ENCODE measurements at places on chromosomes 1 and 21.

DNA sequence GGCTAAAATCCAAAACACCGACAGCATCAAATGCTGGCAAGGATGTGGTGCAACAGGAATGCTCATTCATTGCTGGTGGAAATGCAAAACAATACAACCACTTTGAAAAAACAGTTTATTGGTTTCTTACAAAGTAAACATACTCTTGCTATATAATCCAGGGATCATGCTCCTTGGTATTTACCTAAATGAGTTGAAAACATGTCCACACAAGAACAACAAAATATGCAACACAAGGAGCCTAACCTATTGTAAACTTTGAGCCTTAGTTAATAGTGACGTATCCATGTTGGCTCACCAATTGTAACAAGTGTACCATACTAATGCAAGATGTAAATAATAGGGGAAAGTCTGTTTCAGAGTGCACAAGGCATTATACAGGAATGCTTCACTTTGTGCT, 37.2 kb upstream of the PGBD5 start:
- no peak for DNase-seq

DNA sequence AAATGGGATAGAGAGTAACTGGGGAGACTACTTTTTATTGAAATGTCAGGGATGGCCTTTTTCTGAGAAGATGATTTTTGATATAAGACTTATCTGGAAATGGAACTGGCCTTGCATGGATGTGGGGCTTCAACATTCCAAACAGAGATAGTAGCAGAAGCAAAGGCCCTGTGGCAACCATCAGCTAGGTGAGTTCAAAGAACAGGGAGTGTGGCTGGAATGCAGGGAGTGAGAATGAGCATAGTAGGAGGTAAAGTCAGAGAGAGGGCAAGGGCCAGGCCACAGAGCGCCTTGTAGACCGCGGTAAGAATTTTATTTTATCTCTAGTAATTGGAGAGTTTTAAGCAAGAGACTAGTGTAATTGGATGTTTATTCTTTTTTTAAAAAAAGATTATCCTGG, 227.0 kb upstream of the B3GALT2 start:
- DNase-seq = no peak

GRCh38 chr1:31133368-31133767, 67.9 kb upstream of the PUM1 start:
- DNase-seq = no peak

DNA sequence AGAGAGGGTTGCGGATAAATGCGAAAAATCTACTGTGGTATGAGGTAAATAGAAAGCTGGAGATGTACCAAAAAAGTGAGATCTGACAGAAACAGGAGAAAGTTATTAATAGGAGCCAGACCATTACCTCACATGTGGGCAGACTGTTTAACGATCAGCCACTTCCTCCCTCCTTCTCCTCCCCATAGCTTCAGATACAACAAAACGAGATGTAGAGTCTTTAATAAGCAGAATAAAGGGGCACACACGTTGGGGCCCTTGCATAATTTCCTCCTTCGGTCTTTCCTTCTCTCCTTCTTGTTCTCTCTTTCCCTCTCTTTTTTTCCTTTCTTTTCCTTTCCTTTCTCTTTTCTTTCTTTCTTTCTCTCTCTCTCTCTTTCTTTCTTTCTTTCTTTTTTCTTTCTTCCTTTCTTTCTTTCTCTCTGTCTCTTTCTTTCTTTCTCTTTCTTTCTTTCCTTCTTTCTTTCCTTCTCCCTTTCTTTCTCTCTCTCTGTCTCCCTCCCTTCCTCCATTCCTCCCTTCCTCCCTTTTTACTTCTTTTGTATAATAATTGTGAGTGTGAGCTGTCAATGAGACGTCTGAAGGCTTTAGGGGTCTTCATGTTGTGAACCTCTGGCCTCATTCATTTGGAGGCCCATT, 242.1 kb downstream of the GRIK1 start:
- DNase-seq = no peak

- DNase-seq = no peak
These were observed 45.3 kb upstream of the TNR start for GRCh38 chr1:175788586-175789252.

GRCh38 chr1:226419284-226420029, 11.6 kb upstream of the PARP1 start:
- no peak for DNase-seq

DNA sequence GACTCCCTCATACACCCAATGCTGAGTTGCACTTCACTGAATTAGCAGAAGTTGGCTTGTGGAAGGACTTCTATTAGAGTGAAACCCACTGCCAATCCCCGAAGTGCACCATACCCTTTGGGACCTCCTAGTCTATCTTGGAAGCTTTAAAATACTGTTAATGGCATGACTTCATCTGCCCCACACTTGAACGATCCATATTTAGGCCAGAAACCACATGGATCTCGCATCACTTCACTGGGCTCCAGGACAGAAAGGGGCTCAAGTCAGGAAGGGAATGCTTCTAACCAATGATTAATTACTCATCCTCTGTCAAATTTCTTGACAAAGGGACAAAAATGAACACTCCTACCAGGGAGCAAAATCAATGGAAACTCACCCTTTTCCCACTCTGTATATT, 69.1 kb downstream of the BCAR3 start:
- DNase-seq = no peak

GRCh38 chr1:155167166-155168104, 5.7 kb downstream of the KRTCAP2 start:
- peak; percentile 61 for DNase-seq

GRCh38 chr1:52032785-52033131, 852 bp downstream of the KTI12 start:
- no peak for DNase-seq

DNA sequence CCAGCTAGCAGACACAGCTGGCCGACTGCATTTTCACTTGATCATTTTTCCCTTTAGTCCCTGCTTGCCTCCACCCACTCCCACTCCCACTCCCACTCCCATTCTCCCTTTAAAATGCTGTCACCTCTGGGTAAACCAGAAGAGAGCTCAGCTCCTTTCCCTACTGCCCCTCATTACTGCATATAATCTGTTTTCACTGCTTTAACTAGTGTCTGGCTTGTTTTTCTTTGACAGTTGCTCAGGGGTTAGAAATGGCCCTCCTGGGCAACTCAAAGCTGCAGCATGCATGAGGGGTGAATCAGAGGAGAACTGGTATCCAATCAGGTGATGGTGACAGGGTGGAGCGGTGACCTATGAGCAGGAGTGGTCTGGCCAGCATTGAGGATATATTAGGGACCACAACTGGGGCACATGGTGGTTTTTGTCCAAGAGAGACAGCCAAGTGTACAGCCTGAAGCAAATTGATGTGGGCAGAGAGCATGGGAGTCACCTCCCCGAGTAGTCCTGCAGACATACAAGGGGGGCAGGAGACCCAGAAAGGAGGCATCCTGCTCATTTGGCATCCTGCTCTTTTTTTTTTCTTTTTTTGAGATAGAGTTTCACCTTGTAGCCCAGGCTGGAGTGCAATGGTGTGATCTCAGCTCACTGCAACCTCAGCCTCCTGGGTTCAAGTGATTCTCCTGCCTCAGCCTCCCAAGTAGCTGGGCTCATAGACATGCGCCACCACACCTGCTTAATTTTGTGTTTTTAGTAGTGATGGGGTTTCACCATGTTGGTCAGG, 42.6 kb upstream of the SRSF10 start:
- no peak for DNase-seq

DNA sequence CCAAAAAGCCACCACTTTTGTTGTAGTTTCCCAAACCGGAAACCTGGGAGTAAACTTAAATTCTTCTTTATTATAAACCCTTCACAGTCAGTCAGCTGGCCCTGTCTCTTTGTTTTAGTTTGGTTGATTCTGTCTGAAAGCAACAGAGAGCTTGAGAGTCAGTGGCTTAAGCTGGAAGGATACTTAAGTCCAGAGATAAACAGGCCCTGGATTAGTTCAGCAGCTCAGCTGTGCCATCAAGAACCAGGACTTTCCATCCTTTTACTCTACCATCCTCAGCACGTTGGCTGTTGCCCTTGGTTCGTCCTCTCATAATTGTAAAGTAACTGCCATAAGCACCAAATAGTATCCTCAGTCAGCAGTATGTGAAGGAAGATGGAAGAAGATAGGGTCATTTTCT, 4.5 kb downstream of the DESI2 start:
- no peak for DNase-seq

GRCh38 chr21:16742131-16742641, 770.7 kb upstream of the CXADR start:
- no peak for DNase-seq

DNA sequence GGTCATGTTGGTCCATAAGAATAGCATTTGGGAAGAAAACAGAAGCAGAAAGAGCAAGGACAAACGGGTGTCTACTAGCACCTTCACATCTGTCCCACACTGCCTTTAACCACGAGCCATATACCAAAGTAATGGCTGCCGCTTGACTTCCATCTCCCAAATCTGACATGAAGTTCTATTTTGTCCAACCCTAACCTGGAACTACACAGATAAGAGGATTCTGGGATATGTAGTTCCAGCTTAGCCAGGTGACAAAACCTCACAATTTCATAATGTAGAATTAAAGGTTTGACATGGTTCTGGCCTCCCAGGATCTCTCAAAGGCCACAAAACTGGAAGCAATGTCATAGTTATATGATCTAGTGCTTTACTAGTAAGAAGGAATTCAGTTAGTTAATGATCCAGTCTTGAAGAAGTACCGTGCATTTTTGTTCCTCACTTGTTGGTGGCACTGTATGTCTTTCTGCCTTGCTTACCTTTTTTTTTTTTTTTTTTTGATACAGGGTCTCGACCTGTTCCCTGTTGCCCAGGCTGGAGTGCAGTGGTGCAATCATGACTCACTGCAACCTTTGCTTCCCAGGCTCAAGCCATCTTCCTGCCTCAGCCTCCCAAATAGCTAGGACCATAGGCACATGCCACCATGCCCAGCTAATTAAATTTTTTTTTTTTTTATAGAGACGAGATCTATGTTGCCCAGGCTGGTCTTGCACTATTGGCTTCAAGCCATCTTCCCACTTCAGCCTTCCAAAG, 17.5 kb downstream of the PTGFRN start:
- DNase-seq = no peak

DNA sequence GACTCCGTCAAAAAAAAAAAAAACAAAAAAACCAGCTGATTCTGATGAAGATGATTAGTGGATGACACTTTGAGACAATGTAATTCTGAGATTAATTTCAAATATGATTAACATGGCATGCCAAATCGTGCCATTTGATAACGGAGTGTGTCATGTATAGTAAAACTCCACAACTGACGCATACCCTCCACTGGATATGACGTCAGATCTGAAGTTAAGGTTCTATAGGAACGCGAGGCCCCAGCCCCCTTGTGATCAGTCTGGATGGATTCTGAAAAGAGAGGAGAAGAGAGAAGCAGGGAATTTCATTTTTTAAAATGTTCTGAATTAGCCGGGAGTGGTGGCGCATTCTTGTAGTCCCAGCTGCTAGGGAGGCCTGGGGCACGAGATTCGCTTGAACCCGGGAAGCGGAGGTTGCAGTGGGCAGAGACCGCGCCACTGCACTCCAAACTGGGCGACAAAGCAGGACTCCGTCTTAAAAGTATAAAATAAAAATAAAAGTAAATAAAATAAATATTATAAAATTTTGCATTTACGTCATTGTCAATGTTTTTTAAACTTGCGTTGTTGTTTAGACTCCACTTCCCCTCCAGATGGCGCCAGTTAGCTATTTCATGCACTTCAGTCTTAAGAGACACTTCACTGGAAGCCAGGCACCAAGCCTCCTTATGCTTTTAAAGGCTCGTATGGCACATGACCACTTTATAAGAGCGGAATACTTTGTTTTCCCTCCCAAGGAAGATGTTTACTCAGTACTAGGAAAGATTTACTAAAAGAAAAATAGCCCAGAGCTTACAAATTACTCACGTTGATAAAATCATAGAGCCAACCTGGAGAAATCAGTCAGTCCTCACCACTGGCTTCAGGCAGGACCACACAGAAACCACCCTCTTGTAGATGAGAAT, 65.5 kb downstream of the UBE2U start:
- DNase-seq = peak; percentile 56

GRCh38 chr21:34838956-34839820, 170.4 kb downstream of the CLIC6 start:
- no peak for DNase-seq

GRCh38 chr1:204419064-204419403, 7.4 kb upstream of the PPP1R15B start:
- no peak for DNase-seq

GRCh38 chr1:205582046-205582445, 49.8 kb downstream of the ELK4 start:
- no peak for DNase-seq

DNA sequence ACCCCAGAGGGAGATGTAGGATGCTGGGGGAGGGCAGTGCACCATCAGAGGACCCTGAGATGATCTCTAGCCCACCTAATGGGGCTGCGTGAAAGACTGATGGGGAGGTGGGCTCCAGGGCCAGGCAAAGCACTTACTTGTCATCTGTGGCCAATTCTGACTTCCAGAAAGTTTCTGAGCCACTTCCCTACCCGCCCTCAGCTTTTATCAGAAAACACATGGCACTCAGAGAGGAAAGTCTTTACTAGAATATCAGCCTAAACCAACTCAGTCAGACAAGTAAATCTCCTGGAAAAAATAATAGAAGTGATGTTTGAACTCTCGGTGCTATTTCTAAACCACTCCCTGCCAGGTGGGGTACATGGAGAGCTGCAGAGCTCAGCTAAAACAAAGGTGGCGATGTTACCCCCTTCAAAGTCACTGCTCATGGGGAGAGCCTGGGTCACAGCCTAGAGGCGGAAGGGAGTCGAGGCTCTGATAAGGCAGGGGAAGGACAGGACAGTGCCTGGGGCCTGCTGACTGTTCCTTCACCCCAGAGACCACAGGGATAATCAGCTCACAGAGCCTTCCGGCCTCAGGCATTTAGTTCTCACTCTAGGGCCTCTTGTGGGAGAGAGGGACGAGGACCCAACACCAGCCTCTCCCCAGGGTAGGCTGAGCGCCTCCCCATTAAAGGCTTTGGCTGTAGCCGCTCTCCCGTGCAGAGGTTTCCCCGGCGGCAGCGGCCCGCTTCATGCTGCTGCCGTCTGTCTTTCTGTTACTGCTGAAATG, 14.2 kb downstream of the SMIM12 start:
- DNase-seq = no peak

DNA sequence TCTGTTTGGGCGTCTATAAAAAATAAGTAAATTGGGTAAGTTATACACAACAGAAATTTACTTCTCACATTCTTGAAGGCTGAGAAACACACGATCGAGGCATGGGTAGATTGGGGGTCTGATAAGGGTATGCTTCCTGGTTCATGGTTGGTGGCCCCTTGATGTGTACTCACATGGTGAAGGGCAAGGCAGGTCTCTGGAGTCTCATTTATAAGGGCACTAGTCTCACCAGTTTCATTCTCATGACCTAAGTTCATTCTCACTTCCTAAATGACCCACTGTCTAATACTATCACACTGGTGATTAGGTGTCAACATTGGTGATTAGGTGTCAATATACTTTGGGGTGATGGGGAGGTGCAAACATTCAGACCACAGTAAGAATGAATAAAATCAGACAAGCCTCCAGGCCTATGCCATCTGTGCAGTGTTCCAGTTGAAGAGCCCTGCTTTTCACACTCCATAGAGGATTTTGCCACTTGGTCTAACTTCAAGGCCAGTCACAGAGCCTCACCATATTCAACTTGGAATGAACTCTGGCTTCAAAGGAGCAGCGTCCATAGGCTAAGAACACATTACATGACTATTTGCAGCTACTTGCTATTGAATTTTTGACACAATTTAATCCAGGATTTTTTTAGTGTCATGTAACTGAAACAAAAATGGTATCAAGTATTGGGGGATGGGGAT, 2.5 kb upstream of the GBP4 start:
- DNase-seq = no peak
